ENCODE measurements at places on chromosomes 5 and 9.

GRCh38 chr5:11268891-11269290 lies 507.9 kb upstream of the DAP start:
- H3K4me1 ChIP-seq: no peaks in the 10 kb centered on the region
- H3K36me3 ChIP-seq: no peaks in the 10 kb centered on the region

DNA sequence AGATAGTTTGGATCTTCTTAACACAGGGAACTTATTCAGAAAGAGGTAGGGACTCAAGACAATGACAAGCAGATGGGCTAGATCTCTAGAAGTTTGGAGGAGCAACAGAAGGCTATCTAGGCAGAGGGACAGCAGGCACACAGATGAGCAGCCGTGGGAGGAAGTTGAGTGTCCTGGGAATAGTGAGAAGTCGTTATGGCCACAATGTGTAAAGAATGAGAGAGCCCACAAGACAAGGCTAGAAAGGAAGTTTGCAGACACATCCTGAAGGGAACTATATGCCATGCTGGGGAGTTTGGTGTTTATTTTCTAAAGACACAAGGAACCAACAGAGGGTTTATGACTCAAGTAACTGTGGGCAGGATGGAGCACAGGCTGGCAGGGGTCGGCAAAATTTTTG lies 160.6 kb downstream of the PALM2AKAP2 start:
- H3K27ac ChIP-seq: no peak overlapping the region
- H3K36me3 ChIP-seq: no peaks in the 10 kb centered on the region
- H3K27me3 ChIP-seq: no peaks in the 10 kb centered on the region
- no peak overlapping the region for H3K4me3 ChIP-seq

- H3K27ac ChIP-seq: no peak overlapping the region
- no peaks in the 10 kb centered on the region for H3K36me3 ChIP-seq
- H3K4me3 ChIP-seq: no peak overlapping the region
- DNase-seq: no peak
These were observed 4.3 kb downstream of the PIP5KL1 start for GRCh38 chr9:127925959-127926905.

- H3K36me3 ChIP-seq: no peaks in the 10 kb centered on the region
- H3K27ac ChIP-seq: no peak overlapping the region
- H3K4me1 ChIP-seq: no peaks in the 10 kb centered on the region
- no peaks in the 10 kb centered on the region for H3K27me3 ChIP-seq
- DNase-seq: no peak
- H3K4me3 ChIP-seq: no peak overlapping the region
These were observed 76.7 kb upstream of the GDNF start for GRCh38 chr5:37916525-37916924.

DNA sequence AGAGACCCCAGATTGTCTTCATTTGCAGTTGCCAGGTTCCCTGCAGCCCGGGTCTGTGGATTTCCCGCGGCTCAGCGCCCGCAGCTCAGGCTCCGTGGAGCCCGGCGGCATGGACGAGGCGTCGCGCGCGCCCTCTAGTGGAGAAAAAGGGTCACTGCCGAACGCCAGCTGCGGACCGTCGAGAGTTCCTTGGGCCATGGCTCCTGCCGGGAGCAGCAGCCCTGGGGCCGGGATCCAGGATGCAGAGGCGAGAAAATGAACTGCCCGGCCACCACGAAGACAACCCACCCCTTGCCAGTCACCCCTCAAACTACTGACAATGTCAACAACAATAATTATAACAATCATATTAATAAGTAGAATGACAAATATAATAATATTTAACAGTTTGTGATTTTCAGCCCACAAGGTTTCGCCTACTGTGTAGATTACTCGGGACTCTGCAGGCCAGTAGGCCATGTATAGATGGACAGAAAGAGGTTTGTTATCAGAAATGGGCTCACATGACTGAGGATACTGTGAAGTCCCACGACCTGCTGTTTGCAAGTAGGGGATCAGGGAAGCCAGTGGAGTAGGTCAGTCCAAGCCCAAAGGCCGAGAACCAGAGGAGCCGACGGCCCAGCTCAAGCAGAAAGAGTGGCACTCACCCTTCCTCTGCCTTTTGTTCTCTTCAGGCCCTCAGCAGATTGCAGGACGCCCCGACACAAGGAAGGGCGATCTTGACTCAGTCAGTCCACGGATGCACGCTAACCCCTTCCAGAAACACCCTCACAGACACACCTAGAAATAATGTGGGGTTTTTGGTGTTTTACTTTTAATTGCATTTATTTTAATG lies 43.1 kb downstream of the BOD1 start:
- H3K27me3 ChIP-seq: no peaks in the 10 kb centered on the region
- no peak overlapping the region for H3K27ac ChIP-seq
- H3K4me1 ChIP-seq: peaks cover 20% of the 10 kb centered on the region
- DNase-seq: peak; percentile 84
